ENCODE measurements at places on chromosomes 12 and 14.

GRCh38 chr12:121958541-121959240 is 40.3 kb downstream of the CFAP251 start:
- DNase-seq: no peak

GRCh38 chr14:79660053-79660939 is 551.0 kb downstream of the DIO2 start:
- no peak for DNase-seq

- no peak for DNase-seq
These were observed 6.7 kb downstream of the KRT83 start for GRCh38 chr12:52314511-52314910.

DNA sequence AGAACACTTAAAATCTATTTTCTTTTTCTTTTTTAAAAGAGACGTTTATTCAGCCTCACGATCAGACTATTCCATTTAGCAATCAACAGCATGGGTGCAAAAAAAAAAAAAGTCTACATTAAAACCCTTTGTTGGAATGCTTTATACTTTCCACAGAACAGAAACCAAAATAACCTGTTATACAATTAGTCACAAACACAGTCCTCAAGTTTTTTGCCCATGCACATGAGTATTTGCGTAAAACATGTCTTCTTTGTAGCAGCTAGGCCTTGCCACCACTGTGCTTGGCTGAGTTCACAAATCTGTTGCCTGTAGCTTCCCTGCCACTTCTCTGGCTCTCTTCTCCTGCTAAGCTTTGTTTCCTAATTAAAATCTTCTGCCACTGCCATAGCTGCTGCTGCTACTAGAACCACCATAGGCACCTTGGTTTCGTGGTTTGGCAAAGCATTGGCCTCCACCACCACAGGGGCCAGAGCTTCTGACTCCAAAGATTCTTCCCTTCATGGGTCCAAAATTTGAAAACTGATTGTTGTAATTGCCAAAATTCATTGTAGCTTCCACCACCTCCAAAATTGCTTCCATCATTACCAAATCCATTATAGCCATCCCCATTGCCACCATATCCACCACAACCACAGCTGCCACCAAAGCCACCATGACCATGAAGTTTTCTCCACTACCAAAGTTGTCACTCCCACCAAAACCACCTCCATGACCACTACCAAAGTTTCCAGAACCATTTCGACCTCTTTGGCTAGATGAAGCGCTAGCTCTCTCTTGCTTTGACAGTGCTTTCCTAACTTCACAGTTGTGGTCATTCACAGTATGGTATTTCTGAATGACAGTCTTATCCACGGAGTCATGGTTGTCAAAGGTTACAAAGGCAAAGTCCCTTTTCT is 38.1 kb downstream of the KLRG1 start:
- peak; percentile 53 for DNase-seq

DNA sequence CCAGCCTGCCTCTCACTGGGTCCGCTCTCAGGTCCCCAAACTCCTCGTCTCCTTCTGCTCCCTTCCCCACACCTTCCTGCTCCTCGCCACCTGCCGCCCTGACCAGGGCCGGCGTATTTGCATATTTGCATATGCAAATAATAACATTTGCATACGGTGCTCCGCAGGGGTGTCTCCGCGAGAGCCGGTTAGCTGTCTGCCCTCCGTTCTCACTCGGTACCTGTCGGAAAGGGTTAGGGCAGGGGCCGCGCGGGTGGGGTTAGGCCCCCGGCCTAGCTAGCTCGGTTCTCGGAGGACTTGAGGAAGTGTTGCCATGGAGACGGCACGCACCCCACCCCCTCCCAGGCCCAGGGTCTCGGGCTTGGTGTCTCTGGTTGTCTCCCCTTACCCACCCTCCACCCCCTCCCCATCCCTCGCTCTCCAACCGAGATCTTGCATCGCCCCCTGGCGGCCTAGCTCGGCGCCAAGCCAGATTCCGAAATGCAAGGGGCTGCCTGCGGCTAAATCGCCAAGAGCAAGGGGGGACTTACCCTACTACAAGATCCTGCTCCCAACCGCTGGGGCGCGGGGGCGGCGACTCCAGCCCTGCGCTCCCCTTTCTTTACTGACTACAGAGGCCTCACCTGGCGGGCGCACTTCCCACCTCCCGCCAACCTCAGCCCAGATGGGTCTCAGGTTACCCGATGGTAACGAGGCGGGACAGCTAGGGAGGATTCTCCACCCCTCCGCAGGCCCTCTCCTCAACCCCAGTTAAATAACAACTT is 8.1 kb downstream of the STAC3 start:
- peak; percentile 72 for DNase-seq

DNA sequence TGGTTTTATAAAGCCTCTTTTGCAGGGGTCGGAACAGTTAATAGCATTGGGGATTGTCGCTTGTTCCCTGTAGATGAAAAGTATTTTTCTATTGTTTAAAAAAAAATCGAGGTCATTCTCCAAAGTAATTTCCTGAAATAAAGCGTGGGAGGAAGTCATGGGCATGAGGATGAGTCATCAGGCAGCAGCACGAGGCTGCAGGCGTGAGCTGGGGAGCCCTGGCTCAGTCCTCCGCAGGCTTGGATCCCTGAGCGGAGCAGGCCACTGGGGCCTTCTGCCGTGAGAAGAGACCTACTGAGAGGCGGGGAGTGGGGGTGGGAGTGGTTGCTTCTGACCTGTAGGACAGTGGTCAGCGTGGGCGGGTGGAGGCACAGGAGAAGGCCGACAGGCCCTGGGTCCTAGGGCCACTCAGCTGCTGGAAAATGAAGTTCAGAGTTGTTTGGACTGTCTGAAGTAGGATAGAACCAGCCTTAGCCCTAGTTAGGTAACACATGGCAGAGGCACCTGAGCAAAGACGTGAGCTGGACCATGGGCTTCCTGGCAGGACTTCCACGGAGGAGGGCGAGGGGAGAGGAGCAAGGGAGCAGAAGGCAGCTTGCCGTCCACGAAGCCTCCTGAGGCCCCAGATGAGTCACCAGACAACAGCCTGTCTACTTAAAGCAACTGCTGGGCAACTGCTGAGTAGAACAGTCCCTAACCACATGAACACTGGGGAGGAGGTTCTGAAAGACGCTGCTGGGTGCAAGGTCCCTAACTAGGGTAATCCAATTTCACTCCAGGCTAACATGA is 21.1 kb upstream of the LGALS3 start:
- peak; percentile 25 for DNase-seq
